AG09319 (cell line): ENCODE measurements at places on chromosomes 13 and 19.

- DNase-seq: no peak
Measured at GRCh38 chr19:56942756-56943155, 102.2 kb upstream of the PEG3 start.

DNA sequence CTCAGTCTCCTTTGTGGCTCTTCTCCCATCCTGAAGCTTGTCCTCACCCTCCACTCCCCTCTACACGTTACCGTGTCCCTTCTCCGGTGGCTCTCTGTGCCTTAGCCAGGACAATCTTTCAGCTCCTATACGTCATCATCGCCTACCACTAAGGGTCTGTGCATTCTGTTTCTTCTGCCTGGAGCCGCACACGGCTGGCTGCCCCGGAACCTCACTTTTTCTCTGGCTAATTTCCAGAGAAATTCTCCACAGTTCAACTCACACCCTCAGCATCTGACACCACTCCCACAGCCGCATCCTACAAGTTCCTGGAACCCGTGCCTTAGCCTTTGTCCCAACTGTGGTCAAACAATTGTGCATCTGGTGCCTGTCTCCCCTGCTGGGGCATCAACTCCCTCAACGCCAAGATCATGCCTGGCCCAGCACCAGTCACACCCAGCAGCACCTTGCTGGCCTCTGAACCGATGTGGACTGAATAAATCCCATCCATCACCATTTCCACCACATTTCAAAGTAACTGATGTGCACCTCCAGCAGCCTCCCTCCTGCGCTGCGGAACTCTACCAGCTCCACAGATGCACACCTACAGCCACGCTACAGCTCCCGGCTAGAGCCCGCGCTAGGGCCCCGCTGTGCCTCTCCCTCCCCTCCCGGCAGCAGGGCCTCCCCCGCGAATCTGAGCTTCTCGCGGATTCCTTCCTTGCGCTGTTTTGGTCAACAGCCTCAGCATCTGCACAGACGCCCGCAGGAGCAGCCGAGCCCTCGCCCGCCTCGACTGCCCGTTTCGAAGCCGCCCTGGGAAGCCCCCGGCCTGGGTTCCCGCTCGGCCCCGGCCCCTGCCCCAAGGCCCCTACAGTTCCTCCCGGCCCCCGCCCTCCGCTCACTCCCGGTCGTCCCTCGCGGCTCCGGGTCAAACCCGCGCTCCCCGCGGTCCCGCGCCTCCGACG lies 689 bp downstream of the DCUN1D2 start:
- DNase-seq: no peak

DNA sequence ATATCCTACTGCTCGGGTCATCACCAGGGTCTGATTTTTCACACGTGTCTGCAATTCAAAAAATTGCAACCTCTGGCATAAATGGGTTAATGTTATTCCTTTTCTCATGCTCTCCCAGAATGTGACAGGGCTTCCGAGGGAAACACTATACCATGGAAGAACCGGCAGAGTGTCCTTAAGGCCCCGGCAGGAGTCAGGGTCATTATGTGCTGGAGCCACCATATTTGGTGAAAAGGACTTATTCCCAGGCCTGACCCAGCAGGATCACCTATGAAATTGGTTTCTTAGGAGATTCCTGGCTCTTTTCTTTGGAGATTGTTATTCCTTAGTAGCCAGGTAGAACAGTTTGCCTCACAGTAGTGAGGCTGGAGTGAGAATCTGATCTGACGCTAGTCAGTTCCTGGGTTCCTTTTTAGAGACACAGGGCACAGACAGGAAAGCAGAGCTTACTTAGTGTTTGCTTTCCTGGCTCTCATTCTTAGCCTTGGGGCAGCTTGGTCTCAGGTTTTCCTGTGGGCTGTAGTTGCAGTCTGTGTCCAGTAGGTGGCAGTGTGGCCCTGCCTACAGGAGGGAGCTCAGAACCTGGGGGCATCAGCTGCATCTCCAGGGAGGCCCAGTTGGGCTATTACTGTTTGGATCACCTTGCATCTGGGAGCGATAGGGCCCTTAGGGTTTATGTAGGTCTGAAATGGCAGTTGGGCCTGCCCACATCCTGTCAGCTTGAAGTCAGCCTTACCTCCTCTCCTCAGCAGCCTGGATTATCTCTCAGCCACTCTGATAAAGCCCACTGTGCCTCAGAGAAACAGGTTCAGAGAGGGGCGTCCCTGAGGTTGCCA lies 12.4 kb downstream of the SNRNP70 start:
- no peak for DNase-seq

DNA sequence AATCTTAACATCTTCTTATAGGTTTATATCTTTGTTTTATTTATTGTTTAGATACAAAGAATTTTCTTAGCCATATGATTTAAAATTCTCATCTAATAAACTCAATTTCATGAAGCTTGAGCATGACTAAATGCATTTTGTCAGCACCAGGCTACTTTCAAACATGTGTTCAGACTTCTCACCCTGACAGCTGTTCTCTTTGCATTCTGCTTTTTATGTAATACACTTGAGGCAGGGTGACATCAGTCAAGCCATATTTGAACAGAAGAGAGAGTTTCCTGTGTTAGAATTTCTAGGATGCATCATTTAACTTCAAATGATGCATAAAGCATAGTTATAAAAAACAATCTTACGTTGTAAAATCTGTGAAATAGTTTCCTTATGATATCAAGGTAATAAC lies 1295.1 kb upstream of the PCDH20 start:
- DNase-seq: no peak

DNA sequence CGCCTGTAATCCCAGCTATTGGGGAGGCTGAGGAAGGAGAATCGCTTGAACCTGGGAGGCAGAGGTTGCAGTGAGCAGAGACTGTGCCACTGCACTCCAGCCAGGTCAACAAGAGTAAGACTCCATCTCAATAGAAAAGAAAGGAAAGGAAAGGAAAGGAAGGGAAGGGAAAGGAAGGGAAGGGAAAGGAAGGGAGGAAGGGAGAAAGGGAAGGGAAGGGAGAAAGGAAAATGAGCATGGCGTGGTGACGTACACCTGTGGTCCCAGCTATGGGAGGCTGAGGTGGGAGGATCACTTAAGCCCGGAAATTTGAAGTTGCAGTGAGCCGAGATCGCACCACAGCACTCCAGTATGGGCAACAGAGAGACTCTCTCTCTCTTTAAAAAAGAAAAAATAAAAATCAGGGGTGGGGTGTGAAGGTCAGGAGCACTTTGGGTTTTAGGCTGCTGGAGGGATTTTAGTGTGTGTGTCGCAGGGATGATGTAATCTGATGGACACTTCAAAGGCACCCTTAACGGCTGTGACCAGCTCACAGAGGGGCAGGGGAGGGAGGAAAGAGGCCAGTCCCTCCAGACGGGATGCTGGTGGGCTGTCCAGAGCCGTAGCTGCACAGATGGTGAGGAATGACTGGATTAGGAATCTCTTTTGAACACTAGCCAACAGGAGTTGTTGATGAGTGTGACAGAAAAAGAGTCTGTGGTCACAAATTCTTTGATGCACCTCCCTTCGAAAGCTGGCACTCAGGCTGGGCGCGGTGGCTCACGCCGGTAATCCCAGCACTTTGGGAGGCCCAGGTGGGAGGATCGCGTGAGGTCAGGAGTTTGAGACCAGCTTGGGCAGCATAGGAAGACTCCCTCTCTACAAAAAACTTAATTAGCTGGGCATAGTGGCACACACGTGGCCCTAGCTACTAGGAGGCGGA lies 27.6 kb downstream of the TMPRSS9 start:
- DNase-seq: no peak

DNA sequence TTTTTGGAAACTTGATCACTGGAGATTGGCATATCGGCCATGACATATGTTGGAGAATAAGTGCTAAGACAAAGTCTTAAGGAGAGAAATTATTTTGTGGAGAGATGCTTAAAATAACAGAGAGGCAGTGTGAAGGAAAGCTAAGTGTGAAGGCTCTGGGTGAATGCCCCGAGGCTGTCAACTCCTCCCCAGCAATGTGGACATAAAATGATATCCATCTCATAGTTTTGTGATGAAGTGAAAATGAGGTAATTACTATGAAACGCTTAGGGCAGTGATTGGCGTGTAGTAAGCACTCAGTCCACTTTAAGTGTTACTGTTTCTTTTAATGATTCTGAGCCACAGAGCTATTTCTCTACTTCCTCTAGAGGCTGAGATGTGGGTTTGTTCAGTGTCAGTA lies 195.8 kb upstream of the KLF12 start:
- no peak for DNase-seq

DNA sequence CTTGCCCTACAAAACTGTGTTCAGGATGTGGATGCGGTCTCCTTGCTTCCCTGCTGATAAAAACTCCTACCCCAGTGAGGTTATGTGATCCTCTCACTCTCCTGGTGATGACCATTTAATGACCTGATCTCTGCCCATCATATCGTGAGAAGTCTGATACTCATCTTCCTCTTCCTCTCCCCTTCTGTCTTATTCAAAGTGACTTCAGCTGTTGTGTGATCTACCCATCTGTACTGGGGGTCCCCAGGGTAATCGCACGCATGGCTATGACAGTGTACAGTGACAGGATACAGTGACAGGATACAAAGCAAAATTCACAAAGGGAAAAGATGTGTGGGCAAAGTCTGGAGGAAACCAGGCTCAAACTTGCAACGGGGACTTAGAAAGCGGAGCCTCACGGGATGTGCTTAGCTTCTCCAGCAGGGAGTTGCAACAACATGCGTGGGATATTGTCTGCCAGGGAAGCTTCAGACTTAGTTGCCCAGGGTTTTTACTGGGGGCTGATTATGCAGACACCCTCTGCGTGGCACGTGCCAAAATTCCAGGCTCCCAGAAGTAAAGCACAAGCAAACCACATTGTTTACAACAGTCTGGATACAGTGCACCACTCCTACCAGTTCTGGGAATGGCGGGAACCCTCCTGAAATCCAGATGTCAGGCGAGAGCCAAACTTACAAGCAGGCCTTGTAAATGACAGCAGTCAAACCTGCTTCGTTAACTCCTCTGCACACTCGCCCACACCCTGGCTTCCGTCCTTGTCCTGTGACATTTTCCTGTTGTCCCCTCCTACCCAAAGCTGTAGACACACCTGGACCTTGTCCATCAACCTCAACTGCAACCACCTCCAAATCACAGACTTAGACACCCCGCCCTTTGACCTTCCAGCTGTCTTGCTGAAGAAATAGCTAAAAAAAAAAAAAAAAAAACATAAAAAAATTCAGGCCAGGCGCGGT lies 18.0 kb upstream of the GARRE1 start:
- DNase-seq: peak; percentile 90

- DNase-seq: no peak
Measured at GRCh38 chr13:31022288-31022895, 89.9 kb downstream of the TEX26 start.

GRCh38 chr13:98312606-98313005 lies 135.5 kb upstream of the RNF113B start:
- DNase-seq: no peak

GRCh38 chr13:55155046-55155445 lies 1985.7 kb upstream of the PRR20A start:
- no peak for DNase-seq

- no peak for DNase-seq
Measured at GRCh38 chr13:65929436-65929835, 1300.7 kb downstream of the PCDH9 start.

DNA sequence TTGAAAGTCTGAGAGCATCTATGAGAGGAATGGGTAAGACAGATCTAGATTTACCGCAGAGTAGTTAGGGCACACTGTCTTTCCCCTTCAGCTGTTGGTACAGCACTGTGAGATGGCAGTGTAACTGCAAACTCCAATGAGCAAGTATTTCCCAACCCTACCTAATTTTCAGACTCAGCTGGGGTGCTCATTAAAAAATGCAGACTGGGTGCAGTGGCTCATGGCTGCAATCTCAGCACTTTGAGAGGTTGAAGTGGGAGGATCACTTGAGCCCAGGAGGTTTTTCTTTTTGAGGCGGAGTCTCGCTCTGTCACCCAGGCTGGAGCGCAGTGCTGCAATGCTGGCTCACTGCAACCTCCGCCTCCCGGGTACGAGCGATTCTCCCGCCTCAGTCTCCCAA lies 12.6 kb downstream of the QPCTL start:
- no peak for DNase-seq

DNA sequence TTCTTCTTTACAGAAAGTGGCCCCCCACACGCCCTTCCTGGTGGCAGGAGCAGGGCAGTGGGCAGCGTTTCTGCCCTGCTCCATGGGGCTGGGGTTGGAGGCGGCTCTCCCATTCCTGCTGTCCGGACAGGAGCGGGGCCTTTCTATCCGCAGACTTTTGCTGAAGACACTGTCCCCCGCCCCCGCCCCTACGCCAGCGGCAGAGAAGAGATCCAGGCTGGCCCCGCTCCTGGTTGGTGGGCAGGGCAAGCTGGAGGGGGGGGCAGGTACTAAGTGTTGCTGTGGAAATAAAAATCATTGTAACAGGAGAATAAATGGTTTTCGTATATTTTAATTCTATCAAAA lies 81.7 kb downstream of the ZNF429 start:
- no peak for DNase-seq

DNA sequence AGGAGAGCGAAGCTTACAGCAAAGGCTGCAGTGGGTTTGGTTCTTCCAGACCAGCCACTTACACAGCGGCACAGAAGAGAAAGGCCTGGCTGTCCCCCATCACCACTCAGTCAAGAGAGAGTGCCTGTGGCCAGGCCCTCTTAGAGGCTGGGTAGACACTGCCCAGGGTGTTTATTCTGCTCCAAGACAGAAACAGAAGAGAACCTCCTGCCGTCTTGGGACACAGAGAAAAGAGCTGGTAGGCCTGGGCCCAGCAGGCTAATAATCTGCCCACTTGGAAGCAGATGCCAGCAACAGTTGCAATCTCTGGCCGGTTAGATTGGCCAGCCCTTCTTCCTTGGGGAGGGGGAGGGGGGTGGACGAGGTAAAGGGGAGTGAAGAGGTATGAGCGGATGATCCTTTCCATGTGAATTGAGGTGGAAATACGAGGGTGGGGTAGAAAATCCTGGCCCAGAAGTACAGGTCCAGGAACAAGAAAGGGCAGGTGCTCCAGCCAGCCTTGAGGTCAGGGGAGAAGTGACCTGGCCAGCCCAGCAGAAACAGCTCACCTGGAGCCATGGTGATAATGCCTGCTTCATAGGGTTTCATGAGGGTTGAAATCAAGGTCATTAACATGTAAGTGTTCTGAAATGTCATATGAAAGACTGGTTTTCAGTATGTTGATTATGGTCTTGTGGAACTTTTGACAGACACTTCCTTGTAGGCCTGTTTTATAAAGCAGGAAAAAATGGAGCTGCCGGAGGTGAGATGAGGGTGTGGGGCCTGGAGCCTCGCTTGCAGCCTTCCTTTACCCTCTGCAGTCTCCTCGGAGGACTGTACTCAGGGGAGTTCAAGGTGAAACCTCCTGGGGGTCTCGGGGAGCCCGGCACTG lies 116.9 kb downstream of the SIPA1L3 start:
- DNase-seq: no peak
